ENCODE measurements at places on chromosomes 11 and 22.

DNA sequence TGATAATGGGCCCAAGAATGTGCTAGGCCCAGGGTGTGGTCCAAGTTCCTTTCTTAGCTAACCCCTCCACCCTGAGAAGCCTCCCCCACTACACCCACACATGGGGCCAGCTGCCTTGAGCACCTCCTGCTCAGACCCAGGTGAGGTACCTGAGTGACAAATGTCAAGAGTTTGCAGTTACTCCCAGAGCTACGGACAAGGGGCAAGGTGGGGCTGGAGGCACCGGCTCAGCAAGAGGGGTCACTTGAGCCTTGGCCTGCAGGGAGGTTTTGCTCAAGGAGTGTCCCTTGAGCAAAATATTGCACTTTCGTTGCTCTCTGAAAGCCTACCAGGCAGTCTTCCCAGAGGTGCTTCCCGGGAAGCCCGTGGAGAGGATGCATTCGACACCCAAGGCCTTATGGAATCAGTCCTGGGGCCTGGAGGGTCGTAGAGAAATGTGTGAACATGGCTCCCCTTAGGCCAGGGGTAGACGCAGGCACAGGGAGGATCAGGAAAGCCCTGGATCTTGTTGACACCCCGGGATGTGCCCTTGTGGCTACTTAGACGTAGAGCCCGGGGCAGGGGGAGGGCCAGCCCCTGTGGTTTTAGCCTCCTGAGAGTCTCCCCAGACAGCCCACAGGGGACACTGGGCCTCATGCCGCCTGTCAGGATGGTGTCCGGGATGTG is 114.2 kb downstream of the KCNQ1 start:
- no peak for DNase-seq

GRCh38 chr11:57776031-57776521 is 14.5 kb downstream of the CTNND1 start:
- DNase-seq = no peak

GRCh38 chr11:74683279-74683871 is 47.9 kb downstream of the CHRDL2 start:
- DNase-seq = no peak

- no peak for DNase-seq
Measured at GRCh38 chr22:41429232-41429950, 17.2 kb downstream of the TOB2 start.

GRCh38 chr11:57773026-57773598 is 11.5 kb downstream of the CTNND1 start:
- no peak for DNase-seq

- no peak for DNase-seq
Measured at GRCh38 chr11:133547808-133548494, 15.7 kb upstream of the OPCML start.

- DNase-seq = no peak
Measured at GRCh38 chr11:122646549-122647340, 8.8 kb upstream of the UBASH3B start.

GRCh38 chr11:64620381-64620971 is 29.5 kb downstream of the SLC22A12 start:
- no peak for DNase-seq

DNA sequence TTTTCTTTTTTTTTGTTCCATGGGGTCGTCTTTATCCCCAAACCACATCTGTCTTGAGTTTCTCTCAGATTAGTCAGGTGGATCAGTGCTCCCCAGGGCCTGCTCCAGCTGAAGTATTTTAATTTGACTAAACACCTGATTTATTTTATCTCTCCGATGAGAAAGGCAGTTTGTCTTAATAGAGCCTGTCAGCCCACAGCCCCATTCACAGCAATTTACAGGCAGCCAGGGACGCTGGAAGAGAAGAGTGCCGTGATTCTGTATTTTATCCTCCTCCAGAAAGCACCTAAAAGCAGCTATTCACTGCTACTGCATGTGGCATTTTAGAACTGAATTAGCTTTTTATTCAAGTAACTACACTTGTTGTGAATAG is 164.5 kb downstream of the SOX6 start:
- no peak for DNase-seq

GRCh38 chr11:109785714-109786113 is 307.5 kb upstream of the ZC3H12C start:
- no peak for DNase-seq

- no peak for DNase-seq
Measured at GRCh38 chr11:36718451-36718850, 120.4 kb upstream of the RAG2 start.

- DNase-seq = no peak
Measured at GRCh38 chr11:102831489-102832440, 11.6 kb downstream of the MMP3 start.

GRCh38 chr22:28788601-28789000 is 11.8 kb downstream of the XBP1 start:
- no peak for DNase-seq

GRCh38 chr22:44261861-44262595 is 50.7 kb downstream of the SHISAL1 start:
- no peak for DNase-seq

- DNase-seq = no peak
Measured at GRCh38 chr11:10379871-10380568, 75.0 kb upstream of the AMPD3 start.

DNA sequence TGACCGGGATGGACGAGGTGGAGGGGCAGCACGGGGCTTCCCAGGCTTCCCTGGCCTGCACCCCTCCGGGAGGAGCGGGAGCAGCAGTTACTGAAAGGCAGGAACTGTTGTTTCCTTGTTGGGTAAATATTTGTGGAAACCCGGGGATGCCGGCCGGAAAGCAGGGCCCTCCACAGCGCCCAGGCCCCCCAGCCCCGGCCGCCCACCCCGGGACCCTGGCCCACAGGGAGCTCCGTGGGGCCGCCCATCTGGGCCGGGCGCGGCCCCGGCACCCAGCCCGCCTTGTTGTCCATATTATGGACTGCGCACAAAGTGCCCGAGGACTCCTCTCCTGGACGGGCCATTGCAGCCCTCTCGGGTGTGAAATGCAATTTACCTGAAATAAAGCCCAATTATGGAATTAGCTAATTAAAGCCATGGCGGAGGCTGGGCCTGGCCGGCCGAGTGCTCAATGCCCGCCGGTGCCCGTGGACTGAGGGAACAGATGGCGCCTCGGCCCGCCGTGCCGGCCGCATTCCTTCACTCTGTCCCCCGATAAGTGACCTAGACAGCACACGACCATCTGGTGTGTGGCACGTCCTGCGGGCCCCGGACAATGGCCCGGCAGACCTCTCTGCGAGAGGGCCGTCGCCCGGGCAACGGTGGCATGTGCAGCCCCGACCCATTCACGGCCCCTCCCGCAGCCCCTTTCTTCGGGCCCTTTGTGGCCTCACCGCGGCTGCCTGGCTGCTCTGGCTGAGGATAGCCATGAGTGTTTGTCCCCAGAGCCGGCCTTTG is 35.4 kb downstream of the CDKN1C start:
- no peak for DNase-seq

GRCh38 chr22:32396746-32397145 is 15.3 kb downstream of the RTCB start:
- no peak for DNase-seq

DNA sequence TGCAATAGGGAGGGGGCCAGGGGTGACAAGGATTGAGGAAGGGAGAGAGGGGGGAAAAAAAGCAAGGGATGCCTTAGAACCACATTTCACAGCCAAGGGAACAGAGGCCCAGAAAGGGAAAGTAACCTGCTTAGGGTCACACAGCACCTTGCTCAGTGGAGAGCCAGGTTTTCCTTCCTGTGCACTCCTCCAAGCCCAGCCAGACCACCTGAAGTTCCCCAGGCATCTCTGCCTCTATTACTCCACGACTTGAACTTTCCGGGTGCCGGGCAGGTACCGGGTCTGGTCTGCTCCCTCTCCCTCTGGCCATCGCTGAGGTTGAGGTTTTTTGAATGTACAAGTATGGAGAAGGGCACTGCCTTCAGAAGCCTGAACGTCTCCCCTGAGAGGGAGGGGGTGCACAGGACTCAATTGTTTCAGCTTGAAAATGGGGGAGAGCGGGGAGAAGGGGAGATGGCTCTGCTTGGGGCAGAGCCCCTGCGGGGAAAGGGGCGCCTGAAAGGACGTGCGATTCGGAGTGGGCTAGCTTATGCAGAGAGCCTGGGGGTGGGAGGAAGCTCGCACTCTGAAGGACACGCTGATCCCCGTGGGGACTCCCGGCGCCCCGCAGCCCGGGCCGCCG is 516 bp upstream of the SERPINH1 start:
- DNase-seq = no peak

- no peak for DNase-seq
Measured at GRCh38 chr11:93829598-93829997, 20.8 kb downstream of the VSTM5 start.

GRCh38 chr11:45913514-45913913 is 4.2 kb downstream of the PEX16 start:
- DNase-seq = no peak

GRCh38 chr22:26289611-26290101 is 120.4 kb downstream of the SEZ6L start:
- DNase-seq = no peak

GRCh38 chr22:31748490-31748889 is 1.4 kb downstream of the PRR14L start:
- no peak for DNase-seq

DNA sequence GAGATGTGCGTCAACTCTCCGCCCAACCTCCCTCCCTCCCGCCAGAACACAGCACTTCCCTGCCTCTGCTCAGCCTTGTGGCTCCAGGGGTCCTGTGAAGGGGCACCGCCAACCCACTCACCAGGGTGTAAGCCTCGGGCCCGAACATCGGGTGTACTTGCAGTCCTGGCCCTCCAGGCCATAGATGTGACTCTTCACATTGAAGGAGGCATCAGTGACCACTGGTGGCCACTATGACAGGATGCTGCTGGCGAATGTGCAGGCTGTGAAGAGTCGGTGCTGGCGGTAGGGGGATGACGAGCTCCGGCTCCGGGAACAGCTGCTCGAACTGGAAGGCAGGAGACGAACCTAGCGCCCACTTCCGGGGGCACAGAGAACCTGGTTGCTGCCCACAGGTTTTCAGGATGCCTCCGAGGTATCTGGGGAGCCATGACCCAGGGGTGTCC is 97.4 kb downstream of the MED15 start:
- no peak for DNase-seq

DNA sequence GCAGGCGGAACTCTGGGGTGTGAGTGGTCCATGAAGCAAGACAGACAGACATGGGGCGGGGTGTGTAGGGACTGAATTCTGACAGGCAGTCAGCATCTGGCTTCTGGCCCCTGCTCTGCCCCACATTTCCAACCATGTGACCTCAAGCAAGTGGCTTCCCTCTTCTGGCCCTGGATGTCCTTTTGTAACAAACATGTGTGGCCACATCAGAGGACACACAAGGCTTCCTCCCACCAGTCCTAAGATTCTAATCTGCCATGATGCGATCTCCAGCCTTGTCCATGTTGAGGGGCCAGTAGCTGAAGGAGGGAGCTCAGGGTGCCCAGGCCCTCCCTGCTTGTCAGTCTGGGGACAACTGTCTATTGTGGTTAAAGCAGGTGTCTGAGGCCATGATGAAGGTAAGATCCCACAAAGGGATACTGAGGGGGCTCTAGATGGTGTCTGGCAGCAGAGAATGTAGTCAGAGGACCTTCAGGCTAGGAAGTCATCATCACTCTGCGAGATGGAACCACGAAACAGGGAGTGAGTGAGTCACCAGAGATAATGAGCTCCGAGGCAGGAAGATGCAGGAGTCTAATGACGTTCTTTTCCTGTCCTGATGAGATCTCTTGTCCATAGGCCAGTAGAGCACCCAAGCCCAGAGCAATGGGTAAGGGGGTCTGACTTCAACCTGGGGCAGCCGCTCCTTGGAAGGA is 27.4 kb downstream of the DRD2 start:
- no peak for DNase-seq

- peak; percentile 94 for DNase-seq
Measured at GRCh38 chr11:36253238-36253637, 36.0 kb downstream of the COMMD9 start.

GRCh38 chr11:114141863-114142580 is 82.5 kb downstream of the ZBTB16 start:
- DNase-seq = no peak

- no peak for DNase-seq
Measured at GRCh38 chr22:29840498-29840897, 2.4 kb upstream of the ASCC2 start.

DNA sequence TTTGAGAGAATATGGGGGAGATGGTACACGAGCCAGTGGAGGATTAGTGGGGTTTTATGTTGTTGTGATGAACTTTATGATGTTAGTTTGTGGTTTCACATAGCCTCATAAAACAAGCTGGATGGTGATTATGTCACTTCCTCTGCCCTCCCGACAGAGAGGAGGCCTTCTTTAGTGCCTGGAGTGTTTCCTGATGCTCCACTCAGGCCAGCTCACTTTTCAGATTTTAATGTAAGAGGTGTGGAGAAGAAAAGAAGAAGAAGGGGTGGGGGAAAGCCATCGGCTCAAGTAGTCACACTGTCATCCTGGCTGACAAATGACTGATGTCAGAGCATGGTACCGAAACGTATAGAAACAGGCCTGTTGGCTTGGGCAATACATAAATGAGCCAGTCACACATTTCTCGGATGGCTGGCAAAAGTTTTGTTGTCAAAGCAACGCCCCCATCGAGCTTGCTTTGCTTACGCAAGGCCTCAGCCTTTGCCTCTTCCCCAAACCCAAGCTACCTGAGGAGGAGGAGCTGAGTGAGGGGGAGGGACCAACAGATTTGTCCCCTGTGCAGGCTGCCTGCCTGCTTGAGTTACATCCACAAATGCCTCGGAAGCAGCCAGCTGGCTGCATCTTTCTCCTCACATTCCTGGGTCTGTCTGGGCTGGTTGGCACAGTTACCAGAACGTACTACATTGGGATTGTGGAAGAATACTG is at the start of gene HEPHL1:
Gene HEPHL1 (plus strand): TSS at position 578 of the 705 bp plus-strand sequence. CDS start 15 bp downstream, at position 593.
- no peak for DNase-seq

DNA sequence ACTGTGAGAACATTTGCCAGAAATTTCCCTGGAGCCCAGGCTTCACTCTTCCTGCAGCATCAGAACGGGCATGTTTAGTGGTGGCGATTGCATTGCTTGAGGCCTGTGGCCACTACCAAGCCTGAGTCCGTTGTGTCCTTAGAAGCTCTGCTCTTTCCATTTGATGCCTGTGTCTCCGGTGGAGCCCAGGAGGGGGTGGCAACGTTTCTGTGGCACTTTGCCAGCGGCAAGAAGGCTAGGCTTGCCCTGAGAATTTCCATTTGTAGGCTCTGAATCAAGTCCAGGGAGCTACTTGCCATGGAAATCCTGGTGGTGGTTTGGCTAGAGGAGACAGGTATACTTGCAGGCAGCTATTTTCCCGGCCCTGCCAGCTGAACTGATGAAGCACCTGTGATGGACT is 47.1 kb downstream of the ADAMTS8 start:
- no peak for DNase-seq

All from NCI-H446 treated with DMSO at 0.1 percent for 48 hours (cell line).